ENCODE measurements at places on chromosomes 7 and 10. TPM values are rescaled to one million over a fixed set of nuclear protein-coding genes. Genes with fewer than 3 reads are reported as not detected.

GRCh38 chr7:10237306-10237705 lies 736.4 kb upstream of the PHF14 start:
- no peak for DNase-seq
- H3K27ac ChIP-seq, result no peak overlapping the region
- no peaks in the 10 kb centered on the region for H3K4me1 ChIP-seq
- H3K36me3 ChIP-seq, result no peaks in the 10 kb centered on the region

DNA sequence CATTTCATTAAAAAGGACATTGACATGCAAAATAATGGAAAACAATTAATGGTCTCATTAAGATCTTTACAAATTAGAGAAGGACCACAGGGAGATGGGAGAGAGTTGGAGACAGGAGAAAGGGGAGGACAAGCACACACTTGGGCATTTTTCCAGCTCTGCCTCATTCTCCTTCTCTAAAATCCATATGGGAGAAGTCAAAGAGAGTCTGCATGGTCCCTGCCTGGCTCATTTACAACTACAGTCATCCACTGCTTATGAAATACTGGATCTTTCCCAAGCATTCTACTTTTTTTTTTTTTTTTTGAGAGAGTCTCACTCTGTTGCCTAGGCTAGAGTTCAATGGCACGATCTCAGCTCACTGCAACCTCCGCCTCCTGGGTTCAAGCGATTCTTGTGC lies 518.9 kb upstream of the CELF2 start:
- H3K36me3 ChIP-seq, result no peaks in the 10 kb centered on the region
- H3K4me3 ChIP-seq, result no peak overlapping the region
- peaks cover 30% of the 10 kb centered on the region for H3K4me1 ChIP-seq
- H3K27ac ChIP-seq, result no peak overlapping the region
- H3K27me3 ChIP-seq, result no peaks in the 10 kb centered on the region

GRCh38 chr7:22601003-22601402 lies 101.0 kb upstream of the STEAP1B start:
- no peak overlapping the region for H3K27ac ChIP-seq
- DNase-seq, result no peak
- H3K27me3 ChIP-seq, result no peaks in the 10 kb centered on the region
- no peak overlapping the region for H3K4me3 ChIP-seq
- H3K36me3 ChIP-seq, result no peaks in the 10 kb centered on the region

- no peak overlapping the region for H3K27ac ChIP-seq
- no peaks in the 10 kb centered on the region for H3K36me3 ChIP-seq
- DNase-seq, result peak; percentile 39
- no peak overlapping the region for H3K4me3 ChIP-seq
- H3K27me3 ChIP-seq, result peaks cover 12% of the 10 kb centered on the region
Measured at GRCh38 chr10:30365278-30365677, 16.2 kb upstream of the MTPAP start.

GRCh38 chr7:93171606-93172226 lies 23.5 kb upstream of the SAMD9L start:
- no peaks in the 10 kb centered on the region for H3K27me3 ChIP-seq
- no peak overlapping the region for H3K4me3 ChIP-seq
- no peaks in the 10 kb centered on the region for H3K4me1 ChIP-seq
- peak; percentile 44 for DNase-seq
- H3K27ac ChIP-seq, result no peak overlapping the region
- H3K36me3 ChIP-seq, result no peaks in the 10 kb centered on the region

The IL6 gene
- 18.7 TPM for total RNA-seq

DNA sequence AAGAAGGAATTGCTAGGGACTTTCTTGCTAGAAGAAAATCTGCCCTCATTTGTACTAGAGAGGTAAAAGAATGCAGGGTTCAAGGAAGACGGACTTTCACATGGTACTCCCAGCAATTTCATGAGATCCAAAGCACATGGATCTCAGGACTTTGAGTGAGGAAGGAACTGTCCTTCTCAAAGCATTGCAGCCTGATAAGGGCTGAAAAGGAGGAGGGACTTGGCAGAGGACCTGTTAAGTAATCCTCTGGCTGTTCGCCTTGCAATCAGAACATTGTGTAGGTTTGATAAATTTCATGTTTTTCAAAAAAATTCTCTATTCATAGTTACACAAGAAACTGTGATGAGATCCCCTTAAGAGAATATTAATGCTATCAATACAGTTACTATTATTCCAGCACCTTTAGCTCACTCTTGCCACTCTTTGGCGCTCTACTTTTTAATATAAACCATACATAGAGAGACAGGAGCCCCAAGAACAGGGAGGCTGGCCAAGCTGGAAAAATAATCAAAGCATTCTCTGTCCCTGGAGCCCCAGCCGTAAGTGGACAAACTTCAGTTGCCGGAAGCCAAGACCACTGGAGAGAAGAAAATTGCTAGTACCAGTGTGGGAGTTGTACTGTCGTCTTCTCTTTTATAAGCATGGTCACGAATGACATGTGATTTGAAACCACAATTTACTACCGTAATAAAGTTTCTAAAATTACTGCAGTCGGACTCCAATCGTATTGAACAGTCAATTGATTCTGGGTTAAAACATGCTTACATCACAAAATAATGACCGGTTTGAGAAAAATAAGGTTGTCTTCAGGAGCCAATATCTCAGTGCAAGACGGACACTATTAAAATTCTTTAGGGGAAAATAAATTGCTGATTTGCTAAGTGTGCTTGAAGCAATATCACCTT lies 424.4 kb downstream of the SDK1 start:
- H3K27ac ChIP-seq, result no peak overlapping the region
- no peaks in the 10 kb centered on the region for H3K27me3 ChIP-seq
- H3K4me1 ChIP-seq, result no peaks in the 10 kb centered on the region
- H3K36me3 ChIP-seq, result no peaks in the 10 kb centered on the region
- DNase-seq, result no peak
- no peak overlapping the region for H3K4me3 ChIP-seq

DNA sequence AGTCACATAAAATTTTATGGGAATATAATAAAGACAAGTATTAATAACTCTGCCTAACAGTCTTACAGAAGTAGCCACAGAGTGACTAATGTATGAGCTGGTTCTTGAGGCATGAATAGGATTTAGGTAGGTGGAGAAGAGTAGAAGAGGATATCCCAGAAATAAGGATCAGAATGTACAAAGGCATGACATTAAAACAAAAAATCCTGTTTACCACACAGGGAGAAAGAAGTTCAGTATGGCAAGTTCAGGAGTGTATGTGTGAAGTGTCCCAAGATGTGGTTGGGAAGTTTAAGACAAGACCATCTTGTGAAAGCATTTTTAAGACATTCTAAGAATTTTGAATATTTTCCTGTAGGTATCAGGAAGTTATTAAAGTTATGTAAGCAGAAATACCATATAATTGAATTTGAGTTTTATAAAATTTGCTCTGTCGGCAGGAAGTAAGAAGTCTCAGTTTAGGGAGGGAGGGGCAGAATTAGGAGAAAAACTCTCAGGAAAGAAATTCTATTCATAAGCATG lies 64.7 kb upstream of the CAV2 start:
- H3K27me3 ChIP-seq, result no peaks in the 10 kb centered on the region
- peak; percentile 89 for DNase-seq
- peak overlapping the region; percentile 76 for H3K27ac ChIP-seq
- no peaks in the 10 kb centered on the region for H3K36me3 ChIP-seq

The LRRC61 gene
- not detected for total RNA-seq

DNA sequence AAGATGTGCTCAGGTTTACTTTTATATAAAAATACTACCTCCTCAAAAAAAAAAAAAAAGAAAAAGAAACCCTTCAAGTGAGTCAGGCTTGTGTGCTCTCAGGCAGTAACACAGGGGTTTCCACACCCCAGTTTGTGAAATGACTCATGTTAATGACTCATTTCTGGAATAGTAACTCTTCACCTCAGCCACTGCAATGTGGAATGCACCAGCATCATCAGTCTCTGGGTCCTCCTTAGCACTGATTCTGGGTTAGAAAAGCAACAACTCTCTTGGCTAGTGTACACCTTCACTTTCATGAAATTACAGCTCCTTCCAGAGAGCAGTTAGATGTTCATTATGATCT lies 110.6 kb downstream of the EMX2 start:
- H3K36me3 ChIP-seq, result no peaks in the 10 kb centered on the region
- H3K4me3 ChIP-seq, result no peak overlapping the region
- peaks cover 11% of the 10 kb centered on the region for H3K4me1 ChIP-seq
- DNase-seq, result peak; percentile 96

The LRIT1 gene
- total RNA-seq, result not detected

- no peaks in the 10 kb centered on the region for H3K36me3 ChIP-seq
- no peaks in the 10 kb centered on the region for H3K27me3 ChIP-seq
- DNase-seq, result no peak
- no peak overlapping the region for H3K4me3 ChIP-seq
Measured at GRCh38 chr7:11743016-11743415, 89.0 kb downstream of the THSD7A start.

DNA sequence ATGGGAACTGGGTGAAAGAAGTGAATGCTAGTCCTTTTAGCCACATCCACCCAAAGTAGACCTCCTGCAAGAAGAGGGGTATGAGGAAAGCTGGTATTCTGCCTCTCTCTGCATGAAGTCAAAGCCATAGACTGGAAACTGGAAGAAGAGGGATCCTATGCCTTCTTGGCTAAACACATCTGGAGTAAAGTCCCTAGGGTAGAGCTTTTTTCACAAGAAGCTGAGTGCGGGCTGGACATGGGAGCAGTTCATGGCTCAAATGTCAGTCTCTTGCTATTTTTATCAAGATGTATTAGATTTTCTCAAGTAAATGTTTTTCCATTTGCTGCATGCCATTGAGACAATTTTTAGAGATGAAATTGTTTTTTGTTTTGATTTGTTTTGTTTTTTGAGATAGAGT lies 206.5 kb upstream of the TMEM72 start:
- H3K36me3 ChIP-seq, result no peaks in the 10 kb centered on the region
- H3K4me1 ChIP-seq, result peaks cover 39% of the 10 kb centered on the region
- H3K27me3 ChIP-seq, result no peaks in the 10 kb centered on the region
- no peak overlapping the region for H3K4me3 ChIP-seq
- no peak for DNase-seq

DNA sequence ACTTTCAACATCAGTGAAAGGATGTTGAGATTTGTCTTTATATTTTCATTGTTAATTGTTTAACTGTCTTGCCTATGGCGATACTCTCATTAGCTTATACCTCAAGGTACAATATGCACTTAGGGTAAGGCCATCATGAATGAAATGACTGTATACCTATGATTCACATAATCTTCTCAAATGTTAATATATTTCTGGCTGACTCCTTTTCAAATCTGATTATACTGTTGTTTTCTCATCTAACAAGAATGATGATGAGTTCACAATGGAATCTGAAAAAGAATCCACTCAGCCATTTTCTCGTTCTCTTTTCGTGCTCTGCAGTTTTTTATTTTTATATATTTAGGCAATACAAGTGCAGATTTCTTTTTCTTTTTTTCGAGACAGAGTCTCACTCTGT lies 159.1 kb downstream of the ARHGAP12 start:
- H3K27ac ChIP-seq, result peak overlapping the region; percentile 85
- H3K4me3 ChIP-seq, result no peak overlapping the region
- DNase-seq, result peak; percentile 86
- H3K4me1 ChIP-seq, result peaks cover 45% of the 10 kb centered on the region
- no peaks in the 10 kb centered on the region for H3K27me3 ChIP-seq

GRCh38 chr7:2321020-2321419 lies 6.8 kb upstream of the SNX8 start:
- no peaks in the 10 kb centered on the region for H3K36me3 ChIP-seq
- H3K27me3 ChIP-seq, result no peaks in the 10 kb centered on the region
- 0 out of 2 replicates have a peak overlapping the region, but pooled peaks have one; percentile 16 for H3K4me3 ChIP-seq
- peak; percentile 47 for DNase-seq

The TAS2R4 gene
- 0.32 TPM for total RNA-seq

- H3K36me3 ChIP-seq, result no peaks in the 10 kb centered on the region
- peak overlapping the region; percentile 88 for H3K4me3 ChIP-seq
- H3K4me1 ChIP-seq, result peaks cover 16% of the 10 kb centered on the region
- no peaks in the 10 kb centered on the region for H3K27me3 ChIP-seq
Measured at GRCh38 chr10:102642736-102643335, 1.4 kb upstream of the TRIM8 start.

DNA sequence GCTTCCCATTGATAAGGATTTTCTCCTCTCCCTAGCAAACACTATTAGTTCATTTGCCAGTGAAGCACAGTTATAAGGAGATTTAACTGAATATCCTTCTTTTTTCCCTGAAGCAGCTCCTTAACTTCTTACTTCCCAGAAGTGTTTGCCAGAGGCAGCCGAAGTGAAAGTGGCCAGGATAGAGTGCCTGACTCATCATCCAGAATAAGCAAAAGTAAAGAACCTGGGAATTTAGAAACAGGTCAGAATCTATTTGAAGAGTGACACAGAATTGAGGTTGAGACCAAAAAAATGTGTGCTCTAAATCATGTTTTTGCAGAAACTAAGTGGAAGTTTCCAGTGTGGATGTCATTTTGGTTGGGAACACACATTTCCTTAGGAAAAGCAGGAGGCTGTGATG lies 249.6 kb upstream of the VWC2 start:
- H3K4me3 ChIP-seq, result no peak overlapping the region
- no peaks in the 10 kb centered on the region for H3K36me3 ChIP-seq
- H3K27ac ChIP-seq, result no peak overlapping the region

DNA sequence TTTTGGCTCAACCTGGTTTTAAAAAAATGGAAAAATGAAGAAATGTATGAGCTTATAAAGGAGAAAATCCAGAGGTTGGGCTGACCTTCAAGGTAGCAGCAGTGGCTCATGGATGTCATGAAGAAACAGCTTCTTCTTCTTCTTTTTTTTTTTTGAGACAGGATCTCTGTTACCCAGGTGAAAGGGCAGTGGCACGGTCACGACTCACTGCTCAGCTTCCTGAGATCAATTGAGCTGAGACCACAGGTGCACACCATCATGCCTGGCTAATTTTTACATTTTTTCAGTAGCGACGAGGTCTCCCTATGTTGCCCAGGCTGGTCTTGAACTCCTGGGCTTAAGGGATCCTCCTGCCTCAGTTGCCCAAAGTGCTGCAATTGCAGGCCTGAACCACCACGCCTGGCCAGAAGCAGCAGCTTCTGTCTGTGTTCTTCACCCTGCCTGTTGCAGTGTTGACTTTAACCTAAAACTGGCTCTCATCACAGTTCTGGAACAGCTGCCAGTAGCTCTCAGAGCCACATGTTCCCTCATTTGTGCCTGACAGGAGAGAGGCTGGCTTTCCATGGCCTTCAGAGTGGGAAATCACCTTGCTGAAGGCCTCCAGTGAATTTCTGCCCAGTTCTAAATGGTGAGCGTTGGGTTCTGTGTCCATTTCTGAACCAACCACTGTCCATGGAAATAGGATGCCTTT lies 117.7 kb downstream of the PFKFB3 start:
- H3K27ac ChIP-seq, result no peak overlapping the region
- H3K4me1 ChIP-seq, result peaks cover 3% of the 10 kb centered on the region
- 0 out of 2 replicates have a peak, but pooled peaks cover 4% of the 10 kb centered on the region for H3K27me3 ChIP-seq
- H3K36me3 ChIP-seq, result no peaks in the 10 kb centered on the region

The CTBP2 gene
- total RNA-seq, result 65.5 TPM

DNA sequence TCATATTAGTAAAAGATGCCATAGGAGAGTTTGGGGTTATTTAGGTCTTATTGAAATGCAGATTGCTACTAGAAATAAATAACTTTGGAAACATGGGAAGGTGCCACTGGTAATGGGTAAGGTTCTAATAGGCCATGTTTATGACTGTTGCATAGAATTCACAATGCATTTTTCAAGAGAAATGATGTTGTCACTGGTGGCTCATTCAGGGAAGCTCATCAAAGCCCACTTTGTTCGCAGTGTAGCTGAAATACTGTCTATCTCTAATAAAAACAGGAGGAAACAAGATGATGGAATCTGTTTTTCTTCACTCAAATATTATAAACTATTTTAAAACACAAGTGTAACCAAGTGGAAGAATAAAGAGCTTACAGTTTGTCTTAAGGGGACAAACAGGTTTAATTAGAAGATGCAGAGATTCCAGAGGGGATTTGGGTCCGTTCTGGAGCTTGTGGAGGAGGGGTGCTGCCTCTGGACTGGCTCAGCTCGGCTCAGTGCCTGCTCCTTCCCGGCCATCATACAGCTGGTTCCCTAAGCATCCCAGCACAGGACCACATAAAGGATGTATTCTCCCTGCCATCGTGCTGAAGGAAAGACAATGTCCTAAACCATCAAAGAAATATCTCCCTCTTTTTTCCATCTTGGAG lies 20.4 kb downstream of the OPALIN start:
- H3K36me3 ChIP-seq, result no peaks in the 10 kb centered on the region
- no peaks in the 10 kb centered on the region for H3K4me1 ChIP-seq
- no peak overlapping the region for H3K27ac ChIP-seq
- no peak for DNase-seq
- H3K4me3 ChIP-seq, result no peak overlapping the region
